ENCODE measurements at places on chromosomes 3 and 15.

DNA sequence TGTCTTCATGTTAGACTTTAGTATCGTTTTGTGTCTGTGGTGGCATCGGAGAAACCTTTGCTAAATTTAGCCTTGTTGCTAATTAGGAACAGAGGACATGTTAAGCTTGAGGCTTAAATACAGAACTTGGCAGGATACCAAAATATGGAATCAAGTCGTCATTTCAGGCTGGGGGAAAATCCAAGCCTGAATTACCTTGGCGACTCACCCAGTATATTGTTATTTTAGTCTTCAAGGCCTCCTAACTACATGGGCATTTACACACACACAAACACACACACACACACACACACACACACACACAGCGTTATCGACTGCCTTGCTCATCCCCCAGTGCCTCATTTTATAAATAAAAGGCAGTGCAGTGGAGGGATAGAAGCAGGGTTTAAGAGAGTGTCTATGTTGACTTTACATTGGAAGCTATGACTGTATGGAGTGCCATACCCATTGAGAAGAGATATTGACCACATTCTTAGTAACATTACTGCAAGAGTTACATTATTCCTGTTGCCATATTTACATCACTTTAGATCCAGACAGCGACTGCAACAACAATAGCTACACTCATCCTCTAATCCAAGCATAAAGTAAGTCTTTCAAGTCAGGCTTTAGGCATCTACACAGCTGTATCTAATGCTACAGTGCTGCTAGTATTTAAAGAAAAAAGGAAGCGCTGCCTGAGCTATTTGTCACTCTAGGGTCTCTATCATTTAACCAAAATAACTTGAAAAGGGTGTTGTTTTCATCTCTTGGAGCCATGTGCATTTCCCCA, 210.8 kb upstream of the SEMA6D start:
- no peak for DNase-seq

DNA sequence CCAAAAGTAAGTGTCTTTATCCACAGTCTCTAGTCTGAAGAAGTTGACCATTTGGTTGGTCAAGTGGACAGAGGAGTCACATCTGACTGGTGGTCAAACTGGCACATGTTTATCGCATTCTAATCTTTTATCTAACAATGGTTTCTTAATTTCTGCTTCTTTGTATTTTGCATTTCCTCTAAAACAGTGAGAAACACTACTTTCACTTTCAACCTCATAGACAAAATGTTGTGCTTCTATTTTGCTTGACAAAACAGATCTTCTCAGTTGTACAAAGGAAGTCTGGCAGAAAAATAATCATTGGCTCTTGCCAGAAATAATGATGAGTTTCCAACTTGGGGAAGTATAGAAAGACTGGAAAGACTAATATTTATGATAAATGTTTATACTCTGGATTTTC, 103.9 kb downstream of the MME start:
- DNase-seq = no peak

DNA sequence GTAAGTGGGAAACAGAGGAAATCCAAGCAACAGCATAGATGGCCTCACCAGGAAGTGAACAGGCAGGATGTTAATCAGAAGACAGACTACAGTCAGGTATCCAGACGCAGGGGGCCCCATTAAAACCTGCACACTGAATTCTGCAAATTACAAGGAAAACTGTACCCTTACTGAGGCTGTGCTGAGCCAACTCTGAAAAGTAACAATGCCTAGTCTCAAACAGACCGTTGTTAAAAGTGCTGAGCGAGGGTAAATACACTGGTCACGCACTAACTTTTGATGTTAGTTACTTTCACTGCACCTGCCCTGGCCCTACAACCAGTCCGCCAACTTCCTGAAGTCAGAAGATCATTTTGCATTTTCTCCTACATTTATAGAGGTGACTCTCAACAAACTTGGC, 1.0 kb downstream of the TAMM41 start:
- no peak for DNase-seq

DNA sequence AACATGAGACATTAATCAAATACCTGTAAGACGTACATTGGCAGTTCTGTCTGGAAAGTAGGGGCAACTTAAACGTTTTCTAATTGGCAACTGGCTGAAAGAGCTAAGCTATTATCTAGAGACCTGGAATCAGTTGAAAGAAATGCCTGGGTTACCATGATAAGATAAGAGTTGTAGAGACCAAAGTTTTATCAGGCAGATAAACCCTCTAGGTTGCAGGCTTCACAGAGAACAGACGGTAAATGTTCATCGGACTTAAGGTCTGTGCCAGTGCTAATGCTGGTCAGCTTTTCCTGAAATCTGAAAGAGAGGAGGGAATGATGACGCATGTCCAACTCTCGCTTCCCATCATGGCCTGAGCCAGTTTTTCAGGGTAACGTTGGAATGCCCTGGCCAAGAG, 196.2 kb downstream of the ROBO2 start:
- no peak for DNase-seq

GRCh38 chr3:191952609-191953008, 491.6 kb downstream of the PYDC2 start:
- no peak for DNase-seq

- DNase-seq = no peak
These were observed 14.3 kb downstream of the GRM2 start for GRCh38 chr3:51721062-51721745.

DNA sequence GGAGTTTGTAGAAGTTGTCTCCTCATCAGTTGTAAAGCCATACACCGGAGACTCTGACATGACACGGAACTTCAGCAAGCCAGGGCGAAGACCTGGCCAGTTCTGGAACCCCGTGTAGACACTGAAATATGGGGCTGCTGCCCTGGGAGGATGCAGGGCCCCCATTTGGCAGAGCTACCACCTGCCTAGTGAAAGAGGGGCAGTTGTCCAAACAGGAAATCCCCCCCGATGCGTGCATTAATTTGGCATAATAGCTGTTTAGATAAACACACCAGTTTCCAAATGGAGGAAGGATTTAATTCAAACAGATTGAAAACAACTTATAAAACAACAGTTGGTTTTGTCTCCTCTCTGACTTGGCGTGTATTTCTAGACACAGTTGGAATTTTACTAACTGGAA, 357.2 kb downstream of the GABRG3 start:
- no peak for DNase-seq

- DNase-seq = no peak
These were observed 35.5 kb downstream of the LEO1 start for GRCh38 chr15:51936105-51936478.

- no peak for DNase-seq
These were observed 15.2 kb downstream of the MCM2 start for GRCh38 chr3:127613406-127613805.

- no peak for DNase-seq
These were observed 14.7 kb downstream of the TIMP4 start for GRCh38 chr3:12143949-12144504.

- DNase-seq = no peak
These were observed 97.1 kb upstream of the SLC6A6 start for GRCh38 chr3:14305324-14305723.

DNA sequence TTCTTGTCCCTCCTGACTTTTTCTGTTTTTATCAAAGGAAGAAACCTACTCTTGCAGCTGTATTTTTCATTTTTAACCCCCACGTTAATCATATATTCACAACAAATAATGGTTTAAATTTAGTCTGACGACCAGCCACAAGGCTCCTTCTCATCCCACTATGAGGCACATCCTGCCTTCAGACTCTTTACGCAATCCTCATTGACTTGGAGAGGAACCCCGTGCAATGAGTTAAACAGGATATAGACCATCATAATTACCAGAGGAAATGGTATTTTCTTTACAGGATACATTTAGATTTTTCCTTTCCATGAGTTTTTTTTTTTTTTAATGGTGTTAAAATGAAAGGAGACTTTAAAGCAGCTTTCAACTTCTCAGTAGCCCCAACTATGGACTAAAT, 68.5 kb downstream of the WWTR1 start:
- DNase-seq = no peak

GRCh38 chr3:128749035-128749434, 23.1 kb downstream of the RAB7A start:
- no peak for DNase-seq

- no peak for DNase-seq
These were observed 574.7 kb upstream of the ADAMTS9 start for GRCh38 chr3:65262548-65262947.

- no peak for DNase-seq
These were observed 85.5 kb downstream of the VPS13C start for GRCh38 chr15:61974759-61975158.

- no peak for DNase-seq
These were observed 296.8 kb upstream of the TPM1 start for GRCh38 chr15:62745621-62746225.

GRCh38 chr15:41990243-41990605, 17.9 kb upstream of the EHD4 start:
- no peak for DNase-seq

DNA sequence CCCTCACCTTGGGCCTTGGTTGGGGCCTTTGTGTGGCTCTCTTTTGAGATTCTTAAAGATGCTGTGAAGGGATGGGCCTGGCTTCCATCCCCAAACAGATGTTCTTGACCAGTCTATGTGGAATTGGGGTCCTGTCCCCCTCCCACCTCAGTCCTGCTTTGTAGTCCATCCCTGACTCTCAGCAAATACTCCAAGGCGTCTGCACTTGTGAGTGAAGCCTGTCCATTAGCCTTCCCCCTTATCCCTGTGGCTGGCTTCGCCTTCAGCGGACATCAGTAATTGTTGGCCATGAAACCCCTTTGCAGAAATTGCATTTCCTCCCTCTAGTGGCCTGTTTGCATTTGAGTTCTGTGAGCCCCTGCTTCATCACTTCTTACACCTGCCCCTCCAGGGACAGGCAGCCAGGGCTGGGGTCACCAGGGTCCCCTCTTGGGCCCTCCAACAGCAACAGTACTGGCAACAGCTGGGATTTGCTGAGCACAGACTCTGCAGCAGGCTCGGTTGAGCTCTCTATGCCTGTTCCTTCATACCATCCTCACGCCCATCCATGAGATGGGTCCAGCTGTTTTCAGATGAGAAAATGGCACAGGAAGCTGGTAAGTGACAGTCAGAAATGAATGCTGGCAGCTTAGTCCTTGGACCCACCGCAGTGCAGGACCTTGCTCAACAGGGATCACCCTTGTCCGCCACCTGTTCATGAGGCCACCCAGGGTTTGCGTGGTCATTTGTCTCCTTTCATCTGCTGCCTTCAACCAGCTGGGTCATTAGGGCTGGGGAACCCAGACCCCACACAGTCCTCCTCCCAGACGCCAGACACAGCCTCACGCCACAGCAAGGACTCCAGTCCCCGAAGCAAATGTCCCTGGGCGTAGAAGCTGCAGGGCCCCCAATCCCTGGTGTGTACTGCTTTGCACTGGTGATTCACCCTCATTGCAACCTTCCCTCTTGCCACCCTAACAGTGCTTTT, 8.9 kb upstream of the LRRK1 start:
- peak; percentile 68 for DNase-seq

- no peak for DNase-seq
These were observed 43.8 kb downstream of the RBM15B start for GRCh38 chr3:51434746-51435327.

All from mesenteric fat pad (tissue), 1 donor.